ENCODE measurements at places on chromosomes 16 and 17.
A peak's percentile ranks its signal among the peaks of the same experiment; 100 is the strongest.

DNA sequence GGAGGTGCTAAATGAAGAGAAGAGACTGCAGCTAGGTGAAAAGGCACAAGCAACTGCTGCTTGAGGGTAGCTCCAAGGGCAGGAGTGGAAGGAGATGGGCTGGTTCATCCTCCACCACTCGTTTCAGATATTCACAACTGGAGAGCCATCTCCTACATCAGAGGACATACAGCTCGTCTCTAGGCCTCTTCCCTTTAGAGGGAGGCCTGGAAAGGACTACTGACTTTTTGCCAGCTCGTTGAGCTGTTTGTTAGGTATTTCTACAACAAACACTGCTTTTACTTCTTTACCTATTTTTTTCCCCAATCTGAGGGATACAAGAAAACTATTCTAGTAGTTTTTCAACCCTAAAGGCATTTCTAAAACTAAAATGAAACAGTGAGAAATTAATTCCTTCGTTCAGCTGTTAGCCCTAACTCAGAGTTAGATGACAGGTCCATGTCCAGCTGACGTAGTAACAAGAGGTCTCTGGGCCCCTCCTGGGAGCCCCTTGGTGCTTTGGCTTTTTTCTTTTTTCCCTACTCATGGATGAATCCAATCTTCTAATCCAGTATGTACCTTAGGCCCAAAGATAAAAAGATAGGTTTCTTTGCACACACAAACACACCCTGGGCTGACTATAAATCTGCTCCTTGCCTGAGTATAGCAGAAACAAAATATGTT is 47.8 kb upstream of the TBX2 start:
- no peak for DNase-seq

DNA sequence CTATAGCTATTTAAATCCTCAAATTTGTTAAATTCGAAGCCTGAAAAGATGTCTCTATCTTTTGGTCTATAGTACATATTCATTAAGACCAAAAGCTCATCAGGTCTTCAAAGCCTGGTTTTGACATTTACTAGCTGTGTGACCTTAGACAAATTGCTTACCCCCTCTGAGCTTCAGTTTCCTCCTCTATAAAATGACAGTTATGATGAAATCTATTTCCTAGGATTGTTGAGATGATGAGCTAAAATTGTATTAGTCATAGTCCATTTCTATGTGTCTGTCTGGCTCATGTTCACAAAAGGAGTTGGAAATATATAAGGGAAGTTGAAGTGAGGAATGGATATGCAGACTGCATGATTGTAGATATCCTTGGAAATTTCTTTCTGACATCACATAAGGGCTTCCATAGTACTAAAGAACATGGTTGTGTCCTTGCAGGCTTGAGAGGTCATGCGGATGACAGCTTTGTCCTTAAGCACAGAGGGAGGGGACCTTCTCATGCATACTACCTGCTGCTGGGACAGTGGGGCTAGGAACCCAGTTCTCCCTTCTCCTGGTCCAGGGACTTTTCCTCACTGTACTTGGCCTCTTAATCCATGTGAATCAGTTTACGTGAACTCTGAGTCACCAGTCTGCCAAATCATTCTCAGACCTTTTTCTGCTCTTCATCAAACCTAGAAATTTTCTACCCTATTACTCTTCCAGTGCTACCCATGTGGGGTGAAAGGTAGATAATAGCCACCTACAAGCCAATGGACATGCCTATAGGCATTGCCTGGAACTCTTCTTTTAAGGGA is 487.5 kb upstream of the SALL1 start:
- DNase-seq = no peak

DNA sequence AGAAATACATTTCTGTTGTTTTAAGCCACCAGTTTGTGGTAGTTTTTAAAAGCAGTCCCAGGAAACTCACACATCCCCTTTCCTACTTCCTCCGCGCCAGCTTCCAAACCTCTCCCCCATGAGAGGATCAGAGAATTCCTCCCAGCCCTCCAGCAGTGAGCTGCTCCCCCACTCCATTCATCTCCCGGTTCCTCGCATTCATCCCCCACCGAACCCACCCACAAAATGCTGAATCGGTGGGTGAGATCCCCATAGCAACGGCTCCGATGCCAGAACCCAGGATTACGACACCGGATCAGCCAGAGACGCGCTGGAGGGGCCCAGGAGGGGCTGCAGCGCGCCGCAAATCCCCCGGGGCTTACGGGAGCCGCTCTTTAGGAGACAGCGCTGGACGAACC is 251.4 kb upstream of the RPL38 start:
- no peak for DNase-seq

GRCh38 chr17:76816590-76817135 is 51.5 kb upstream of the MGAT5B start:
- DNase-seq = peak; percentile 17

- DNase-seq = no peak
Measured at GRCh38 chr16:73399486-73399885, 351.6 kb upstream of the ZFHX3 start.

GRCh38 chr16:16009401-16009800 is 60.0 kb downstream of the ABCC1 start:
- DNase-seq = no peak

GRCh38 chr16:48317614-48318315 is 67.4 kb downstream of the SIAH1 start:
- no peak for DNase-seq

GRCh38 chr16:87576171-87576570 is 26.1 kb upstream of the JPH3 start:
- no peak for DNase-seq

DNA sequence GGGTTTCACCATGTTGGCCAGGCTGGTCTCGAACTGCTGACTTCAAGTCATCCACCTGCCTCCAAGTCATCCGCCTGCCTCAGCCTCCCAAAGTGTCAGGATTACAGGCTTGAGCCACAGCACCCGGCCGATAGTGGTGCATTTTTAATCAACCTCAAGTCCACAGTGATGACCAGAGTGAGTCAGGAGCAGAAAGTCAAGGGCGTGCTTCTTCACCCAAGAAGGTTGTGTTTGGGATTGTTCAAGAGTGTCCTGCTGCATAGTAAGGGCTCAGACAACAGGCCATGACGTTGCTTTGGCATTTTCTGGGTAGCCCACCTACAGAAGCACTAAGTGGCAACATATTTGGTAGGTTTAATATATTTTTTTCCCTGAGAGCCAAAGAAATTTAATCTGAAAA is 108.3 kb upstream of the FAM20A start:
- DNase-seq = no peak

- peak; percentile 15 for DNase-seq
Measured at GRCh38 chr16:85798901-85799496, 345 bp downstream of the EMC8 start.

- no peak for DNase-seq
Measured at GRCh38 chr17:77610518-77610893, 348.0 kb upstream of the TNRC6C start.

GRCh38 chr17:19785854-19786253 is 37.8 kb upstream of the ALDH3A1 start:
- DNase-seq = no peak

GRCh38 chr17:63774141-63774968 is at the start of gene DDX42:
Gene DDX42 (plus strand): TSS chr17:63774170. CDS start chr17:63787050, 12,880 bp downstream.
- peak; percentile 89 for DNase-seq

- DNase-seq = no peak
Measured at GRCh38 chr17:48374650-48375230, 55.3 kb downstream of the SKAP1 start.

DNA sequence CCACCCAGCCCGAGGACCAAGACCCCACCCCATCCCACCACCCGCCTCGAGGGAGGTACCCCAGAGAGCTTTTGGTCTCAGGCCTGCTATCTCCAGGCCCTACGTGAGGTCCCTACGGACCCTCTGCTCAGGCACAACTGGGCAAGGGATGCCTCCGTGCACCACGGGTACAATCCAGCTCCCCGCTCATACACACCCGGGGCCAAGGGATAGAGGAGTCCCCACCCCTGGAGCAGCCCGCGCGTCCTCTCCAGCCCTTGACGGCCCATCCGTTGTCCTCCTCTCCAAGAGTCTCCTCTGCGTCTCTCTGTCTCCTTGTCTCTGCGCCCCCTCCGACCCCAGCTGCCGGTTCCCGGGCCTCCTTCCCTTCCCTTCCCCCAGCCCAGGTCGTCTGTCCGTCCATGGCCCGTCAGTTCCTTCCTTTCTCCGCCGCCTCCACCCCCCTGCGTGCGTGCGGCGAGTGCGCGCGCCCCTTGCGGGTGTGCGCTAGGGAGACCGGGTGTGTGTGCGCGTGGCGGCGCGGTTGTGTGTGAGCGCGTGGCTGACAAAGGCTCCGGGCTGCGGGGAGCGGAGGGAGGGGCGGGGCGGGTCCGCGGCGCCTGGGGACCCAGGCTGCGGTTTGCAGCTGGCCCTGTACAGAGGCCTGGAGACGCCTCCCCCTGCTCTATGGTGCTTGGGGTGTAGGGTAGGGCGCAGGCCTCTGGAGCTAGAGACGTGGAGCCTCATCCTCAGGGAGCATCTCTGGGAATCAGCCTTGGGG is 930 bp downstream of the SPNS2 start:
- no peak for DNase-seq

- no peak for DNase-seq
Measured at GRCh38 chr16:3576211-3576610, 992 bp downstream of the NLRC3 start.

GRCh38 chr17:81967533-81968395 is 6.8 kb upstream of the NOTUM start:
- DNase-seq = peak; percentile 75

- no peak for DNase-seq
Measured at GRCh38 chr16:66653581-66654350, 42.8 kb downstream of the CMTM4 start.

GRCh38 chr17:7352503-7352889 is 534 bp downstream of the KCTD11 start:
- DNase-seq = no peak

DNA sequence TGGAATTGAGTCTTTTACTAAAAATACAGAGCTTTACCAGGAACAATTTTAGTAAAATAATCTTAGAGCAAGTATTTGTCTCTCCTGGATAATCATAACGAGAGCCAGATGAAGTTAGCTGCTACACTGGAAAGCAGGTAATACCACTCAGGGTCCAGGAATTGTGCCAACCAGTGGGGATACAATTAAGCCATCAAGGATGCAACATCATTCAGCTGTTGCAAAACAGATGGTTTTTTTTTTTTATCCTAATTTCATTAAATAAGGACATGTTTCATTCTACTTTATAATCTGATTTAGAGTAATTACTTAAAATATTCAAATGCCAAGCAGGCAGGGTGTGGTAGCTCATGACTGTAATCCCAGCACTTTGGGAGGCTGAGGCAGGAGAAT is 10.2 kb downstream of the MMD start:
- no peak for DNase-seq

- DNase-seq = peak; percentile 36
Measured at GRCh38 chr17:78359321-78359996, 418 bp downstream of the SOCS3 start.

DNA sequence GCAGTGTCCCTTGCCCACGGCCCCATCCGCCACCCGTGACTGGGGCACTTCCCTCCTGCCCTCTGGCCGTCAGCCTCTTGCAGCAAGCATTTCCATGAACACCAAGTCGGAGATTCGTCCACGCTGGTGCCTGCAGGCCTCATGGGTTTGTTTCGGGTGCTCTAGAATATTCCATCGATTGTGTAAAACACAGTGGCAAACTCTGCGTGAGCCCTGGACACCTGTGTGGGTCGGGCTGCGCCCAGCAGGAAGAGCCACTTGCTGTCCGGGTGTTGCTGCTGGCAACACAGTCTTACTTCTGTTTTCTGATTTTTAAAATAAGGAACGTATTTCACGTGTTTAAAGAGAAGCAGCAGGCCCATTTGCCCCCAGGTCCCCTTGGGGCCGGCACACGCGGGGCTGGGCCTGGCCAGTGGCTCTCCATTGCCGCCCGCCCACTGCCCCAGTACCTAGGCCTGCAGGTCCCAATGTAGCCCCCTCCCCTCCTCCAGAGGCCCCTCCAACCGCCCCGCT is 10.0 kb downstream of the CYBC1 start:
- DNase-seq = no peak

DNA sequence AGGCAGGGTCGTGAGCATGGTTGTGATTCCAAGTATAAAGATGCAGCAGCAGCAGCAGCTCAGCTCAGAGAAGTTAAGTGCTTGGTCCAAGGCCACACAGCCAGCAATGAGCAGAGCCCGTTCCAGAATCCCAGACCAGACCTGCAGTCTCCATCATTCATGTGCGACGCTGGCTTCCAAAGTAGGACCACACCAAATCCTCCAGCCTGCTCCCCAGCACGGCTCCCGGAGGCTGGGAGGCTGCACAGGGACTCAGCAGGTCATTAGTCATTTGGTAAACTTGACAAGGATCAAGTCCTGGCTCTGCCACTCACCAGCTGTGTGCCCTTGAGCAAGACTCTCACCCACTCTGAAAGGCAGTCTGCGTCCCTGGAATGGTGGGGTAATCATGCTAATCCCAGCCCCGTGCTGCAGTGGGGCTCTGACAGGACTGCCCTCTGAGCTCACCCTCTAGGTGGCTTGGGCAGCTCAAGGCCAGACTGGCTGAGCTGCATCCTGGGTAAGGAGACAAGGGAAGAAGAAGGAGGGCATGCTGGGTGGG is 95.1 kb upstream of the TMEM132E start:
- DNase-seq = no peak

DNA sequence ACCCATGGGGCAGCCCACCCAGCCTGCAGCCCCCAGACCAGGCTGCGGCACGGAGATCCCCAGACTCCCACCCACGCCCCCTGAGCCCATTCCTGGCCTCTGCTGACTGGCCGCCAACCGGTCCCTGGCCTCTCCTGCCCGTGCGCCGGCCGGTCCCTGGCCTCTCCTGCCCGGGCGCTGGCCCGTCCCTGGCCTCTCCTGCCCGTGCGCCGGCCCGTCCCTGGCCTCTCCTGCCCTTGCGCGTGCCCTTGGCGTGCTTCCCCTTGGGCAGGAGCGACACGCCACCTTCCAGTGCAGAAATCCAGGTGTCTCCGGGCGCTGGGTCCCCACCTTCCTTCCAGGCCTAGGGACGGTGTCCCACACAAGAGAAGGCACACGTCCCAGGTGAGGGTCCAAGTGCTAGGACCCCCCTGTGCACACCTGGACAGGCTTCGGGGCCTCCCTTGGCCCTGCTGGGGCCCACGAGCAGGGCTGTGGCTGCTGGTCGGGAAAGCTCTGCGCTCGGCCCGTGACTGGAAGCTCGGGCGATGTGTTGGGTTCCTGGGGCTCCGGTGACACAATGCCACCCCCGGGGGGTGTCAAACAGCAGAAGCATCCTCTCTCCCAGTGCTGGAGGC is 21.4 kb upstream of the CACNA1H start:
- DNase-seq = no peak
